ENCODE measurements at places on chromosomes 7 and 10.

DNA sequence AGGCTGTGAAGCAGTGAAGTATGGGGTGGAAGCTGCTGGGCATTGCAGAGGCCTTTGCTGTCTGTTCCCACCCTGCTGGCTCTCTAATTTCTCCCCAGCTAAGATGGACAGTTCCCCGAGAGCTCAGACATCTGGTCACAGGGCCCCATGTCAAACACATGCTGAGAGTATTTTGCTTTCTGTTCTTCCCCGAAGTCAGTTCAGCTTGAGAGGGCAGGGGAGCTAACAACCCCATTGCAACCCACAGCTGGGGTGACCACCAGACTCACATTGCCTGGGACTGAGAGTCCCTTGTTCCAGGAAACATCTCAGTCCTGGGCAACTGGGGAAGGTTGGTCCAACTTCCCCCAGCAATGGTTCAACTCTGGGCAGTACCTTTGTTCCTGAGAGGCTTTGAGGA, 52.8 kb downstream of the ABCA13 start:
- DNase-seq = no peak

DNA sequence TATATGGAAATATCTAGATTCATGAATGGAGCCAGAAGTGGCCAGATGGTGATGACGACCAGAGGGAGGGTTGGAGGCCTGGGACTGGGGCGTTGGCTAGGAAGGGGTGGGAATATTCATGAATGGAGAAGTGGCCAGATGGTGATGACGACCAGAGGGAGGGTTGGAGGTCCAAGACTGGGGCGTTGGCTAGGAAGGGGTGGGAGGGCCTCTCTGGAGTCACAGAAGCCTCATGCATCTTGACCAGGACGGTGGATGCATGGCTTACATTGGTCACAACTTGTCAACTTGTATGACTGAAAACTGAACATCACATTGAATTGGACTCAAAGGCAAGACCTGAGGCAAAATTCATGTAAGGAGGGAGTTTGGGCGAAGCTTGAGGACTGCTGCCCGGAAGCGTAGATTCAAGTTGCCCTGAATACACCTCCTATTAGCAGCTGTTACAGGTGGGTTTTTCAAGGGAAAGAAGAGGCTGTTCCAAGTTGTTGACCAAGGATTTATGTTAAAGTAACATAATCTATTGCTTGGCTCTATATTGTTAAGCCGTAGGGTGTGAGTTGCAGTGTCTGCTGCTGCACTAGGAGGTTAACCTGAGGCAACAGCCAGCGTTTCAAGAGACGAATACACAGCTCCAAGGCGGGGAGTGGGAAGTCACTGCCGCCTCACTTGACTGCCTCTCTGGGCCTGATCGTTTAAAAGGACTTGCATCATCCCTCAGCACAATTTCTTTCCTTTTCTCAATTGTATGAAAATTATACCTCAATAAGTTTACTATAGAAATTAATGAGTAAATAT, 55.1 kb upstream of the FAM20C start:
- DNase-seq = no peak

GRCh38 chr7:7405461-7405860, 130.2 kb downstream of the COL28A1 start:
- DNase-seq = no peak

DNA sequence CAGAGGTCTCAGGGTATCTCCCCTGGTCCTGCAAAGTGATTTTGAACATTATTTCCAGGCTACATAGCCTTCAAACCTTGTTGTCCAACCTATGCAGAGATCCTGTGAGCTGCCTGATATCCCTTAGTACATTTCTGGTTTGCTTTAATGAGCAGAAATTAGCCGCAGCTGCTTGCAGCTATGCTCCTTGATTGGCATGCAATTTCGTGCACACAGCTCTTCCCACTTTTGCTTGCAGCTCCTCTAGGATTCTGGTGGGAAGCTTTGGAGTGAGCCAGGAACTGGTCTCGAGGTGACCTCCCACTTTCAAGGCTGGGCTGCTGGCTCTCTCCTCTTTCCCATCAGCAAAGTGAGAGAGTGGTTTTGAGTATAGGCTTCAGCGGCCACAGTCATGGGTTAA, 45.8 kb downstream of the OAT start:
- no peak for DNase-seq

DNA sequence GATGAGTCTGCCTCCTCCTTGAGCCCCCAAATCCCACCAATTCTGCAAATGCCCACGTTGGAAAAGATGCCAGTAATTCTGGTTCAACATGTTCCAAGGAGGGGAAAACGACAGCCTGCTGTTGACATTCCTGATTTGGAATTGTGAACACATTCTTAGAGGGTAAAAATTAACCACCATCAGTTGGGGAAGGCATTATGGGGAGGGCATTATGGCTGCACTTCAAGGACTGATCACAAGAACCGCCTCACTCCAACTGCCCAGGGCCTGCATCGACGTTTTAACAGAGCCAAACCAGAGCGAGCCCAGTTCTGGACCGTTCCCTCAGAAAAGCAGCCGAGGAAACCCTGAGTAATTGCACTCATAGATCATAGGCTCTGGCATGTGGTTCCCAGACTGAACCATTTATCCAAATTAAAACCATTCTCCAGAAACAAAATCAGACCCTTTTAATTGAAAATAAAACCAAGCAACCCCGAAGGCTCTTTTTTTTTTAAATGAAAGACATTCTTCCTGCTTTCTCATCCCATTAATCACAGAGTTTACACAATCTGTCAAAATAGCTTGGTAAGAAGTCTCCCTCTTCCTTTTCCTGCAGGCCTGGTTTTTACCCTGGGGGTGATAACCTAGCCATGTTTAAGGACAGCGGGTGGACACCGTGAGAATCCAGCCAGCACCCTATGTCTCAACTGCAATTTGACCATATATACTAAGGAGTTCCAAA, 8.0 kb downstream of the TNS3 start:
- DNase-seq = no peak

GRCh38 chr7:90877201-90877600, 281.1 kb downstream of the CDK14 start:
- DNase-seq = no peak

Data from activated CD4-positive, alpha-beta T cell treated with anti-CD3 and anti-CD28 coated beads, Interleukin-2, Interleukin-4, amounts not matched to agents 100 ng/mL and 50 ng/mL, durations not matched to agents 16 hours and 8 hours (primary cell).